ENCODE measurements at places on chromosomes 6 and 20. TPM values are rescaled to one million over a fixed set of nuclear protein-coding genes. Genes with fewer than 3 reads are reported as not detected.

HNF4A gene
- total RNA-seq, result not detected

ASIP gene
- not detected for total RNA-seq

RSPO4 gene
- total RNA-seq, result 0.49 TPM

GRCh38 chr6:14290772-14291330, 173.3 kb downstream of the CD83 start:
- ATAC-seq, result no peak

DNA sequence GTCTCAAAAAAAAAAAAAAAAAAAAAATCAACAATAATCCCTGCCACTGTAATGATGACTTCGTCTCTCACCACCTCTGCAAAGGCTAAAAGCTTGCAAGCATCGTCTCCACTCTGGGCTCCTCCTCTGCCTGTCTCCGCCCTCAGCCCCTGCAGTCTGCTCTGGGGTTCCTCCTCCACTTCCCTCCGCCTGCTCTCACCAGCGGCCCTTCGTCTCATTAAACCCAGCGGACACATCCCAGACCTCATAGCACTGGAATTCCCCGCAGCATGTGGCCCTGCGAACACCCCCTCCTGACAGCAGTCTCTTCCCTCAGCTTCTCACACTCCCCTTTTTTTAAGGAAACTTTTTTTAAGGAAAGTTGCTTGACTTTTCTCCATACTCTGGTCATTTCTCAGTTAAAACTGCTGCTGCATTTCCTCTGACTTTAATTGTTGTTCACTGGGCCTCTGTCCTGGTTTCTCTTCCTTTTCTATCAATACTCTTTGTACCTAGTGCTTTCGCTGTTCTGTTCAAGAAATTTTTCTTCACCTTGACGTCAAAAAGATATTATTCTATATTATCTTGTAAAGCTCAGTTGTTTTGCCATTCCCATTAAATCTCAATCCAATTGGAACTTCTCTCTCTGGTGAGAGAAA, 70.9 kb upstream of the PLEKHG1 start:
- ATAC-seq, result peak; percentile 98

- ATAC-seq, result no peak
Measured at GRCh38 chr6:107941627-107942026, 16.4 kb downstream of the SEC63 start.

- no peak for ATAC-seq
Measured at GRCh38 chr6:13402711-13403110, 74.4 kb upstream of the TBC1D7 start.

- ATAC-seq, result peak; percentile 7
Measured at GRCh38 chr6:28953585-28954258, 29.9 kb upstream of the TRIM27 start.

All from motor neuron (in vitro differentiated cells).